SK-N-MC (cell line): ENCODE measurements at places on chromosomes 11 and 22.

DNA sequence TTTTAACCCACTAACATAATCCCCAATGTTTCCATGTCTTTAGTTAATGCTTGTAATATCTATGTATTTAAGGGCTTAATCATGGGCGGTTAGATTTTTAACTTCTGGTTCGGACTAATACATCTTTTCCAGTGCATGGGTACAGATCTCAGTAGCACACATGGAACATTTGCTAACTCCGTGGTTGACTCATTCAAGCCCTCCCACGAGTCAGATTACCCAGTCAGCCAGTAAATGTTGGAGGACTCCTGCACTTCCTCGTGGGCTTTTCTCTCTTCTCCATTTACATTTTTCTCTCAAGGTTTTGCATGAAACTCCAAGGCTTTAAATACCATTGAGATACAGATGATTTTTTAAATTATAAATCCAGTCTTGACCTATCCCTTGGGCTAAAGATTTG is 313.9 kb downstream of the ST3GAL4 start:
- DNase-seq: no peak

GRCh38 chr11:119169282-119169719 is 776 bp downstream of the NLRX1 start:
- DNase-seq: no peak

GRCh38 chr22:48707763-48708557 is 1119.7 kb downstream of the BRD1 start:
- no peak for DNase-seq

GRCh38 chr11:72606748-72607468 is 67.3 kb downstream of the PDE2A start:
- DNase-seq: no peak

GRCh38 chr11:46649180-46649738 is 31.9 kb downstream of the ATG13 start:
- DNase-seq: no peak
